ENCODE measurements at places on chromosomes 7 and 10. TPM values are rescaled to one million over a fixed set of nuclear protein-coding genes. Genes with fewer than 3 reads are reported as not detected.

Gene MYH16
- total RNA-seq = not detected

Gene MOSPD3
- total RNA-seq = 18.6 TPM

Gene SEMA3E
- total RNA-seq = 1.4 TPM

Gene VKORC1L1
- 26.4 TPM for total RNA-seq

Gene NUTM2E
- total RNA-seq = not detected

Gene GBX1
- total RNA-seq = not detected

Gene PPP1R17
- not detected for total RNA-seq

Gene FAM24A
- total RNA-seq = not detected

Gene ARMC3
- total RNA-seq = not detected

Gene TEX36
- not detected for total RNA-seq

Gene PRSS37
- total RNA-seq = not detected

Gene DYDC2
- not detected for total RNA-seq
